T-helper 17 cell (primary cell): ENCODE measurements at places on chromosomes 11 and 22.

GRCh38 chr11:60924110-60924905, at the start of gene TMEM132A:
TMEM132A (plus strand) TSS chr11:60924460; CDS start chr11:60924634, 174 bp downstream.
- peaks cover 9% of the 10 kb centered on the region for H3K36me3 ChIP-seq
- no peak for DNase-seq
- peak within 1 kb of the TSS; percentile 79 for H3K4me3 ChIP-seq
- H3K4me1 ChIP-seq = peaks cover 10% of the 10 kb centered on the region
- H3K27me3 ChIP-seq = peaks cover 44% of the 10 kb centered on the region
- H3K27ac ChIP-seq = no peak within 1 kb of the TSS

DNA sequence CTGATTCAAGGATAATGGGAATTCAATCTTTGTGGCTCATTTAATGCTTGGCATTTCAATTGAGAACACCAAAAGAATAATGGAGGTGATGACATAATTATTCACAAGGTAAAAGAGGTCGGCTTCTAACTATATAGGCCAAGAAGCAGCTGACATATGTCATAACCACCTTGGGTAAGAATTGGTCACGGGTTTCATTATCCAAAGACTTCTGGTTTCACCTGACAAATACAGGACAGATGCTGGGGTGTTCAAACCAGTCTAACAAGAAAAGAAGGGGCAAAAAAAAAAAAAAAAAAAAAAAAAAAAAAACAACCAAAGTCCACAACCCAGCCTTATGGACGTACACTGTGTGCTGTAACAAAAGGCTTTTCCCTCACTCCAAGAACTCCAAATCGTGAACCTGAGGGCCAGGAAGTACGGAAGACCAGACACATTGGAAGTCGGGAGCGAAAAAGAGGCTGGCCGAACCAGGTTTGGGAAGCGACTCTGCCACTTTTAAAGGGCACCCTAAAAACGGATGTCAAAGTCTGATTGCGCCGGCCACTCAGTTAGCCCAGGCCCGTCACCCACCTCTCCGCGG, 385 bp downstream of the HARBI1 start:
- no peaks in the 10 kb centered on the region for H3K27me3 ChIP-seq
- peaks cover 31% of the 10 kb centered on the region for H3K4me1 ChIP-seq
- no peaks in the 10 kb centered on the region for H3K36me3 ChIP-seq
- H3K27ac ChIP-seq = peak overlapping the region; percentile 97

DNA sequence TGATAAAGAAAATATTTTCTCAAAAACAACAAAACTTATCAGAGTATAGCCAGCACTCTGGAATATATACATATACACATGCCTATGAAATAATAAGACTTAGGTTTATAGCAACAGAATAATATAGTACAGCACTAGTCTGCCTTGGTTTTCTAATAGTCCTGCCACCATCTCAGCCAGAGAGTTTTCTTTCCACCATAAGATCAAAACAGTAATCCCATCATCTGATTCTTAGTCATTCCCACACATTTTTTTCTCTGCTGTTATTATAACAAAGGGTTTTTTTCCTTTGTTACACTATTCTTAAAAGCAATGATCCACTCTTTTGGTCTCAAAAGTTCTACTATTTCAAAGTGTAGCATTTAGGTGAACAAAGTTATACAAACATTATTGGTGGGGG, 15.1 kb downstream of the MTMR2 start:
- peaks cover 4% of the 10 kb centered on the region for H3K36me3 ChIP-seq
- DNase-seq = no peak
- H3K27me3 ChIP-seq = no peaks in the 10 kb centered on the region
- H3K4me1 ChIP-seq = peaks cover 14% of the 10 kb centered on the region

GRCh38 chr11:108032800-108033199, 24.1 kb downstream of the CUL5 start:
- H3K27me3 ChIP-seq = no peaks in the 10 kb centered on the region
- no peak overlapping the region for H3K27ac ChIP-seq
- no peak for DNase-seq
- H3K4me3 ChIP-seq = no peak overlapping the region
- H3K4me1 ChIP-seq = peaks cover 14% of the 10 kb centered on the region

- no peak overlapping the region for H3K4me3 ChIP-seq
- H3K36me3 ChIP-seq = peaks cover 2% of the 10 kb centered on the region
- DNase-seq = no peak
- no peak overlapping the region for H3K27ac ChIP-seq
Observed at GRCh38 chr22:35915477-35916013, 113.1 kb downstream of the RBFOX2 start.

- no peak overlapping the region for H3K4me3 ChIP-seq
- no peak for DNase-seq
- H3K27ac ChIP-seq = no peak overlapping the region
Observed at GRCh38 chr11:113645593-113646349, 60.3 kb downstream of the TMPRSS5 start.

DNA sequence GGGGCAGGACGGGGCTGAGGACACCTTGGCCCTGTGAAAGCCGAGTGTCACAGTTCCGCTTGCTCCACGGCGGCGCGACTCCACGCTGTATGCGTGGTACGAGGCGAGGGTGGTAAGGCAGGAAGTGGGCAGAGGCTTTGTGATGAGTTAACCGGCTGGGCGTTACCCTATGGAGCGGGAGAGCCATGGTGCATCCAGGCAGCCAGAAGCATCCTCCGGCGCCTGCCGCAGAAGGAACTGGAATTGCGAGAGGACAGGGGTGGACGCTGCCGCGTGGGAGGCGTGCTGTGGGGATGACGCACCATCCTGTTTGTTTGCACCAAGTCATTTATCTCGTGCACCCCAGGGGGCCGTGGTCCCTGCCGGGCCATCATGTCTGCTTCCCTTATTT, 643.9 kb downstream of the BRD1 start:
- H3K4me1 ChIP-seq = no peaks in the 10 kb centered on the region
- no peak for DNase-seq
- H3K4me3 ChIP-seq = no peak overlapping the region
- H3K27ac ChIP-seq = no peak overlapping the region

GRCh38 chr11:77063407-77063806, 3.4 kb upstream of the CAPN5 start:
- peaks cover 4% of the 10 kb centered on the region for H3K27me3 ChIP-seq
- no peak for DNase-seq
- H3K4me3 ChIP-seq = no peak overlapping the region
- H3K27ac ChIP-seq = no peak overlapping the region

DNA sequence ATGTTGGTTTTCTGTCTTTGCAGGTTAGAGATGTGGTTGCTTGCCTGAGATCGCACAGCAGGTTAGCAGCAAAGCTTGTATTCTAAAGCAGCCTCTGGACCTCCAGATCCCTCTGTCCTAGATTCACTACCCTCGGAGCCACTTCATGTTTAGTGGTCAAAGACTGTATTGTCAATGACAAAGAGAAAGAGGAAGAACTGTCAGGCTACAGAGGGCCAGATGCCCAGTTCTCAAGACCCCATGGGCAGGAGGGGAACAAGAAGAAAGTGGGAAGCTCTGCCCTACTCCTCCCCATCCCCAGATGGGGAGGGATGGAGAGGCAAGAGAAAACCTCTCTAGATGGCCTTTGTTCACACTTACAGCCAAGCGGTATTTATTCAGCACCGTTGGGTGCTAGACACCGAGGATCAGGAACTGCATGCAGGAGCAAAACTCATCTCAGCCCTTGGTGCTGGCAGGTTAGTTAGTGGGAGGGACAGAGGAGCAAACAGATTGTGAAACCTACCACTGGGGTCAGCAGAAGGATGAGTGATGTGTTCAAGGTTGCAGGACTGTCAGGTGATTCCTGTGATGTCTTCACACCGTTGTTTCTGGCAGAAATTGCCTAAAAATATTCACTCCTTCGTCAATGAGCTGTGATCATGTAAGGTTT, 38.3 kb upstream of the PTPRJ start:
- H3K36me3 ChIP-seq = no peaks in the 10 kb centered on the region
- DNase-seq = no peak
- no peak overlapping the region for H3K4me3 ChIP-seq
- H3K4me1 ChIP-seq = peaks cover 12% of the 10 kb centered on the region
- no peaks in the 10 kb centered on the region for H3K27me3 ChIP-seq

DNA sequence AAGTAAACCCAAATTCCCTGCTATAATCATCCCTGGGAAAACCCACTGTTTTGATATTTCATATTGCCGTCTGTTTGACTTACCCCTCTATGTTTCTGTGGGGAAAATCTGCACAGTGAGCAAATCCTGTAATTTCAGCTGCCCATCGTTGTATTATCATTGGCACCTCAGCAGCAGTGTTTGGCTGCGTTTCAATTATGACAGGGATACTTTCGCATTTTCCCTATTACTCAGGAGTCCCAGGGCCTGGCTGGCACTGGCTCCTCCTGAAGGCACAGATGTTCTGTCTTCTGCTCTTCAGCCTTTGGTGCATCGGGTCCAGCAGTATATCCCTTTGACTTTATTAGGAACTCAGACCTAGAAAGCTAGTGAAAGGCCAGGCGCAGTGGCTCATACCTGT, 12.2 kb upstream of the MMP12 start:
- no peaks in the 10 kb centered on the region for H3K36me3 ChIP-seq
- no peaks in the 10 kb centered on the region for H3K4me1 ChIP-seq
- peaks cover 6% of the 10 kb centered on the region for H3K27me3 ChIP-seq
- H3K4me3 ChIP-seq = no peak overlapping the region
- H3K27ac ChIP-seq = no peak overlapping the region

GRCh38 chr11:4605057-4605456, 3.0 kb downstream of the TRIM68 start:
- no peak overlapping the region for H3K27ac ChIP-seq
- H3K36me3 ChIP-seq = peaks cover 11% of the 10 kb centered on the region
- DNase-seq = no peak
- H3K4me1 ChIP-seq = peaks cover 22% of the 10 kb centered on the region

GRCh38 chr11:113405724-113406478, 18.3 kb downstream of the ANKK1 start:
- peaks cover 7% of the 10 kb centered on the region for H3K4me1 ChIP-seq
- no peak overlapping the region for H3K4me3 ChIP-seq
- H3K27ac ChIP-seq = no peak overlapping the region
- H3K36me3 ChIP-seq = no peaks in the 10 kb centered on the region
- DNase-seq = no peak

DNA sequence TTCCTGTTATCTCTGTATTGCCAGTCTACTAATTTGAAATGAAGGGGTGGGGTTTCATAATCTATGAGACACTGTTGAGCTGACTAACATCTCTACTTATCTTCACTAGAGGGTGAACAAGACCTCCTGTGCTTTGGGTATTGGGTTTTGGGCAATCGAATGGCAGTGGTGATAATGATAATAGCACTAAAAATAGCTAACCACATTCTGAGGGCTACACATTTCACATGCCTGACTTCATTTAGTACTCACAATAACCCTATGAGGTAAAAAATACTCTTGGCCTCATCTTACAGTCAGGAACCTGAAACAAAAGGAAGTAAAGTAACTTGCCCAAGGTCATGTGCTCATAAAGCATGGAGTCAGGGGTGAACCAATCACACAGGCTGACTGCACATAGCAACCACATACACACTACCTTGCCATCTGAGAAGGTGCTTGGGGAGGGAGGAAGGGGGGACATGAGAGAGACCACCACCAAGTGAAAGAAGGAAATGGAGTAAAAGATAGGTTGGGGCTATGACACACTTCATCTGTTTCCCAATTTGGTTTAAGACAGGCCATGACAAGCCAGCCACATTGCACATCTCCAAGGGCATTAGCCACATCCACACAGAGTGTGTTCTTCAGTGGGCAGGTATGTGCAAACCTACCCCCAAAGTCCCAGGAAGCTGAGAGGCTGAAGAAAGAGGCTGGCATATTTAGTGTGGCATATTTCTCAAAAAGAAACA, 387.6 kb upstream of the DDI1 start:
- DNase-seq = no peak
- H3K4me1 ChIP-seq = no peaks in the 10 kb centered on the region
- no peak overlapping the region for H3K27ac ChIP-seq
- no peaks in the 10 kb centered on the region for H3K36me3 ChIP-seq
- H3K27me3 ChIP-seq = no peaks in the 10 kb centered on the region

DNA sequence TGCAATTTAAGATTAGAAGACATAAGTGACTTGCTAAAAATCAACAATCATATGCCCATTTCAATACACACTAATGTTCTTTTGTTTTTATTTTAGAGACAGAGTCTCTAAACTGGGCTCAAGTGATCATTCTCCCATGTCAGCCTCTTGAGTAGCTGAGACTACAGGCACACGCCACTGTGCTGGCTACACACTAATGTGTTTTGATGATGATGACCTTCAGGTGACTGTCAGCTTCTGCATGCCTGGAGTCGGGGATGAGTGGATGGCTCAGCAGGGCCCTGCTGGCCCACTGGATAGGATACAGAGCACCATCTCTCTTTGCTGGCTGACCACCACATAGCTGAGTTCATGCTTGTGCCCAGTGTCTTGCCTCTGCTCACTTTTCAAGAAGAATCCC, 27.0 kb upstream of the POU2AF1 start:
- no peak for DNase-seq
- H3K27ac ChIP-seq = no peak overlapping the region
- H3K36me3 ChIP-seq = no peaks in the 10 kb centered on the region
- H3K4me3 ChIP-seq = no peak overlapping the region

GRCh38 chr11:83464160-83464944, 178.2 kb upstream of the CCDC90B start:
- no peak overlapping the region for H3K27ac ChIP-seq
- H3K4me3 ChIP-seq = no peak overlapping the region
- H3K36me3 ChIP-seq = no peaks in the 10 kb centered on the region
- H3K4me1 ChIP-seq = no peaks in the 10 kb centered on the region

GRCh38 chr11:116166573-116167465, 606.0 kb downstream of the BUD13 start:
- no peak overlapping the region for H3K27ac ChIP-seq
- peaks cover 22% of the 10 kb centered on the region for H3K27me3 ChIP-seq
- H3K4me3 ChIP-seq = no peak overlapping the region
- H3K4me1 ChIP-seq = no peaks in the 10 kb centered on the region
- DNase-seq = no peak
- no peaks in the 10 kb centered on the region for H3K36me3 ChIP-seq

DNA sequence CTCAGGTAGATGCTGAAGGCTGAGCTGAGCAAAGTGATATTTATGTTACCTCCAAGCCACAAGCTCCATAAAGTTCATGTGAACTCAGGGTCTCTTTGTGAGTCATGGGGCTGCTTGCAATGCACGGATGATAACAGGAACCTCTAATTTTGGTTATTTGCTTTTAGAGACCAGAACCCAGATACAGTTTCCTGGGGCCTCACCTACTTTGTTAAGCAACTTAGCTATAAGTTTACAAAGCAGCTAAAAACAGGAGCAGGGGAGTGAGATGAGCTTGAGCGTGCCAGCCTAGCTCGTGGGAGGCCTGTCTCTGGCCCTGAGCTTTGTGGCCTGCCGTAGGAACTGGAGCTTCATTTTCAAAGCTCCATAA, 29.2 kb downstream of the SREBF2 start:
- H3K4me1 ChIP-seq = peaks cover 41% of the 10 kb centered on the region
- H3K36me3 ChIP-seq = no peaks in the 10 kb centered on the region
- H3K27ac ChIP-seq = peak overlapping the region; percentile 93
- H3K4me3 ChIP-seq = peak overlapping the region; percentile 60
- H3K27me3 ChIP-seq = no peaks in the 10 kb centered on the region

DNA sequence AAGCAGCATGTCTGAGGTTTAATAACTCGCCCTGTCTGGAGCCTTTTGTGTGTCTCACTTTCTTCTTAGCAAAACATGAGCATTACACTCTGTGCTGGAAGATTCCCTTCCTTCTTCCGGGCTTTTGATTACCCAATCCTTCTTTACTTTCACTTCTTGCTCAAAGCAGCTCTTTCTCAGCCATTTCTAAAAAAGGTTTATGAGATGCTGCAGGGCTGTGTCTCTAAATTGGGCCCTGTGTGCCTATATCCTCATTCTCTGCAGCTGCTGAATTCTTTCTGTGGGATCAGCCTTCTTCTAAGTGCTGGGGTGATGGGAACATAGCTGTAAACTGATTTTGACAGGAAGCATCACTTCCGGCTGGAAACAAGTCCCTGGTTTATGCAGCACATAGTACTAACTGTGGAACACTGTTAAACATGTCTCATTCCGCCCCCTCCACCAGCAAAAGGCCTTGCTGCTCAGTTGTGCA, 71.8 kb downstream of the PIWIL4 start:
- no peaks in the 10 kb centered on the region for H3K36me3 ChIP-seq
- no peak overlapping the region for H3K27ac ChIP-seq
- no peaks in the 10 kb centered on the region for H3K27me3 ChIP-seq
- no peak for DNase-seq
- H3K4me1 ChIP-seq = peaks cover 6% of the 10 kb centered on the region
